CD4-positive, alpha-beta T cell treated with Interleukin-1 beta for 1 hour (primary cell): ENCODE measurements at places on chromosomes 11 and 22.

DNA sequence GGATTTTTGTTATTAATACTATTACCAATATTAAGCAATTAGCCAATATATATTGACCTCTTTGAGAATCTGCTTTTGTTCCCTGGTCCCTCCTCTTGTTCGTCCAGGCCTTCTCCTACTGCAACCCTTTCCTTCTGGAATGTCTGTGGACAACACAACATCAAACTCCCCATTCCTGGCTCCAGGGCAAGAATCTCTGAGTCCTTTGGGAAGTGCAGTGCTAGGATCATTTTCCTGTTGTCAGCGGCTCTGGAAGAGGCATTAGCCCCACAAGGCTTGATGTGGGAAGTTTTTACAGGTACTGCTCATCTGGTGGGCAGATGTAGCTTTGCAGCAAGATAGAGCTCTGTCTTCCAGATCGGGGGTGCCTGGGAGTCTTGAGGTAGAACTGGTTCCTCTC, 74.3 kb downstream of the RPUSD4 start:
- DNase-seq: no peak

- DNase-seq: no peak
Measured at GRCh38 chr11:33043221-33043830, 4.0 kb downstream of the TCP11L1 start.

GRCh38 chr11:17395978-17396377, 7.5 kb upstream of the KCNJ11 start:
- no peak for DNase-seq

DNA sequence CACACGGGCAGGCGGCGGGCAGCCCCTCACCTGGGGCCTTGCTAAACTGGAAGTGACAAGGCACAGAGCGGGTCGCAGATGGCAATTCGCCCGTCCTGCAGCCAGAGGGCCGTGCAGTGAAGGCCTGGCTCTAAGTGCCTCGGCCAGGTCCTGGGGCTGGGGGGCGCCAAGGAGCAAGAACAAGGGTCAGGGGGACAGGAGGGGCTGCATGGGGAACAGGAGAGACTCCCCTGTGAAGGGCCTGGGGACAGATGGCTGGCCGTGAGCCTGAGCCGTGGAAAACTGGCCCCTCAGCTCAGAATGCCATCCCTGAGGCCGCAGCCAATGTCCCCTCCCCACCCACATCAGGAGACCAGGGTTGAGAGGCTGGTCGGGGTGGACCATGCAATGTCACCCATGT, 60.0 kb downstream of the RTL6 start:
- DNase-seq: no peak

- DNase-seq: no peak
Measured at GRCh38 chr22:26170795-26171580, 1.7 kb downstream of the SEZ6L start.

- DNase-seq: no peak
Measured at GRCh38 chr11:64852804-64853509, 8.5 kb upstream of the CDC42BPG start.

DNA sequence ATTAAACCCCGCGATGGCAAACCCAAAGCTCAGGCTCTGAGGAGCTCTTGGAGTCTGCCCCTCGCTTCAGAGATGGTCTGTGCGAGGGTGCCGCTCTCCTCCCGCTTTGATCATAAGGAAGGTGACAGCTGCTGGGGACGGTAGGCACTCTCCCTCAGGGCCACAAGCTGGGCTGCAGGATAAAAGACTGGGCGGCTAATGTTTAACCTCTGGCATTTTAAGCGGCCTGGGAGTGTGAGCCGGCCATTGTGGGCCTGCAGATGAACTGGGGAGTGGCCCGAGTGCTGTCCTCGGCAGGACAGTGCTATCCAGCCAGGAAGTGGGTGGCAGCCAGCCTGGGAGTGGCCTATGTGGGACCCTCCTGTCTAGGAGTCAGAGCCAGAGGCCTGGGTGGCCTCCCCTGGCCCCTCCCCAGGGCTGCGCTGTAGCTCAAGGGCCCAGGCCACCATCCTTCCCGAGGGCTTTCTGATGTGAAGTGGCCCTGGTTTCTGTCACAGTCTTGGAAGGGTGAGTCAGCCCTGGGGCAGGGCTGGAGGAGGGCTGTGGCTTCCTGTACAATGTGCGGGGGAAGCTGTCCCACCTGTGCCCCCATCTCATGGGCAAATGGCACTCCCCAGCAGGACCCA, 58.7 kb upstream of the PRODH start:
- DNase-seq: no peak

DNA sequence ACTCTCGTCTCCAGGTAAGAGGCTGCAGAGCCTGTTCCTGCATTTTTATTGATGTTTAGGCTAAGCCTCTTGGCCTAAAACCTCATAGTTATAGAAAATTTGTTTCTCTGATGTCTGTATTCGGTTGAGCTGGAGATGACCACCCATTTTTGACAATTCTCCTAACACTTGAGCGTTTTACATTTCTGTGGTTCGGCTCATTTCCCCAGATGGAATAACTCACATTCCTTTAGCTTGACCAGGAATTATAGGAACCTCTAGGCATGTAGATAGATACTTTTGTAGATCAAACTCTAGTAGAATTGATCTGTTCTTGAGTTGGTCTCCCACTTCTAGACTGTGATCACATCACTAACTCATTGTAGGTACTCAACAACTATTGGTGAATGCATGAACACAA, 172.6 kb upstream of the CADM1 start:
- no peak for DNase-seq

- DNase-seq: no peak
Measured at GRCh38 chr11:120610111-120610510, 98.6 kb downstream of the GRIK4 start.

GRCh38 chr22:23553438-23553837, 26.7 kb downstream of the IGLL1 start:
- no peak for DNase-seq

GRCh38 chr11:6598555-6598954, 4.9 kb downstream of the RRP8 start:
- no peak for DNase-seq

- no peak for DNase-seq
Measured at GRCh38 chr11:5610446-5610845, 14.0 kb downstream of the TRIM6 start.

- no peak for DNase-seq
Measured at GRCh38 chr11:115226556-115226955, 277.7 kb downstream of the CADM1 start.

- DNase-seq: no peak
Measured at GRCh38 chr11:1395773-1396374, 6.1 kb downstream of the BRSK2 start.

GRCh38 chr22:45548991-45549761, 46.5 kb downstream of the FBLN1 start:
- no peak for DNase-seq

DNA sequence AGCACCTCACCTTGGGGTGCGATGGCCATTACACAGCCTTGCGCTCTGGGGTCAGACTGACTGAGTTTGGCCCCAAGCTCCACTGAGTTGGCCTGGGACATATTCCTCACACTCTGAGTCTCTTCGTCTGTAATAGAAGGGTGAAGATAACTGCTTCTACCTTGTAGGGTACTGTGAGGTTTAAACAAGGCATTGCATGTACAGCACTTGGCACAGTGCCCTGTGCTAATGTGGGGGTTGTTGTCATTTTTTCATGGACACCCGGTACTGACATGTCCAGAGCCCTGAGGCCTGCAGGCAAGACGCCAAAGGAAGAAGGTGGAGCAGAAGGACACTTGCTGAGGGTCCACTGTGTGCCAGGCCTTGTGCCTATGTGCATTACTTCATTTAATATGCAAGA, 50.7 kb downstream of the OTOG start:
- DNase-seq: no peak

- no peak for DNase-seq
Measured at GRCh38 chr11:2699185-2699530, 636 bp downstream of the KCNQ1OT1 start.

DNA sequence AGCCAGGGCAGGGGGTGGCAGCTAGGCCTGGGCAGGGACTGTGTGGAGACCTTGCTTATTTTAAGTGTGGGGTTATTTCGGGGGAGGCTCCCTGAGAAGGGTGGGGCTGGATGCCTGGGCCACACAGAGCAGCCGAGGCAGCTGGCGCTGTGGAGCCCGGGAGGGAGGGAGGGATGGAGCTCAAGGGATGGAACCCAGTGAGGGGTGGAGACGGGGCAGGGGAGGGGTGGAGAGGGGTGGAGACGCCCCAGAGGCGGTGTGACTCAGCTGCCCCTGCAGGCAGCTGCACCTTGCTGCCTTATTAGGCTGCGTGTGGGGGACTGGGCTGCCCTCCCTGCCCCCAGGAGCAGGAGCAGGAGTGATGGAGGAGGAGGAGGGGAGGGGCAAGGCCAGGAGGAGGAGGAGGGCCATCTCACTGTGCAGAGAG, 9.8 kb upstream of the TSSC4 start:
- DNase-seq: no peak

- DNase-seq: no peak
Measured at GRCh38 chr11:25876456-25876965, 455.4 kb upstream of the ANO3 start.

DNA sequence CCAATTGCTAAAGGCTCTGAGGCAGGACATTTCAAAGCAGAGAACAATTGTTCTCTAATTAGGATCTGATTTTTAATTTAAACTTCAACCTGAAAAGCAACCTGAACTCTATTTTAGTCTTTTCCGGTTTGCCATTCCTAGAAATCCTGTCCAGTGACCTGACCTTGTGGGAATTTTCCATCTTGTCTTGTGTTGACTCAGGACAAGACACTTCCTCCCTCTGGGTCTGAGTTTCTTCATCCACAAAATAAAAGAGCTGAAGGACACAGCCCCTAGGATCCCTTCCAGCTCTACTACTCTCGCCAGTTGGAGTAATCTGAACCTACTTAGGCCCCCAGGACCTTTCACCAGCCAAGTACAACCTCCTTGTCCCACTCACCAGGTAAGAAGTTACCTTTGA, 66.5 kb upstream of the POU2AF1 start:
- no peak for DNase-seq

DNA sequence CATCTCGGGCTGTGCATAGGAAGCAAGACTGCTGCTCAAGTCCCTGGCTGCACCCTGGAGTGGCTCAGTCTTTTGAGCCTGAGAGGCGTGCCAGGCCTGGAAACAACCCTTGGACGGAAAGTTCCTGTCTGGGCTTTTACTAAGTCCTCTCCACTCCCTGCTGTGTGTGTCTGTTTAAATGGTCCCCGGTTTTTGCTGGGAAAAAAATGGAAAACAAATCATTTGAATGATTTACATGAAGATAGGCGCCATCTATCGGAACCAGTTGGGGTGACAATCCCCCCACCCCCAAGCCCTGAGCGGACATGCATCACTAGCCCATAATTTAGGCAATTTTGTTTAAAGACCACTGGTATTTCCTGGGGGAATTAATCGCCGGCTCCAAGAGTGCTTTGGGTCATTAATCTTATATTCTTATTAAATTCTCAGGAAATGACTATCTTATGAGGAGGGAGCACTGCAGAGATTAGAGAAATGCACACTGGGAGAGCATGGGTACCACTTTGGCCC, 2.7 kb upstream of the GAB2 start:
- peak; percentile 37 for DNase-seq

GRCh38 chr11:69878927-69879728, 59.9 kb upstream of the FGF3 start:
- no peak for DNase-seq

GRCh38 chr22:43689356-43689755, 122.7 kb downstream of the EFCAB6 start:
- no peak for DNase-seq

DNA sequence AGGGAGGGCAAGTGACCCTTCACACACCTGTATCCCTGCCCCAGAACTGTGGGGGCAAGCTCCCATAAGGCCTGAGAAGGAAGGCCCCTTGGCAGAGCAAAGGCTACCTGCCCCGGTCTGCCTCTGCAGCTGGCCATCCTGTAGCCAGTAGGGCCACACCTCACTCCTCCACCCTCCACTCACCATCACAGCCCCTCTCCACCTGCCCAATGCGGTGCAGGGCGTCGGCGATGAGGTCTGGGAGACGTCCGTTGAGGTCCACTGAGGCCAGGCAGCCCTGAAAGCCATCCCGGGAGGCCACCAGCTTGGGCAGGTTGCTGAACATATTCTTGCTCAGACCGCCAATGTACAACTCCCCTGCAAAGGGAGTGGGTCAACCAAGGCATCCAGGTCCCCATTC, 57.5 kb downstream of the SLC22A12 start:
- no peak for DNase-seq

DNA sequence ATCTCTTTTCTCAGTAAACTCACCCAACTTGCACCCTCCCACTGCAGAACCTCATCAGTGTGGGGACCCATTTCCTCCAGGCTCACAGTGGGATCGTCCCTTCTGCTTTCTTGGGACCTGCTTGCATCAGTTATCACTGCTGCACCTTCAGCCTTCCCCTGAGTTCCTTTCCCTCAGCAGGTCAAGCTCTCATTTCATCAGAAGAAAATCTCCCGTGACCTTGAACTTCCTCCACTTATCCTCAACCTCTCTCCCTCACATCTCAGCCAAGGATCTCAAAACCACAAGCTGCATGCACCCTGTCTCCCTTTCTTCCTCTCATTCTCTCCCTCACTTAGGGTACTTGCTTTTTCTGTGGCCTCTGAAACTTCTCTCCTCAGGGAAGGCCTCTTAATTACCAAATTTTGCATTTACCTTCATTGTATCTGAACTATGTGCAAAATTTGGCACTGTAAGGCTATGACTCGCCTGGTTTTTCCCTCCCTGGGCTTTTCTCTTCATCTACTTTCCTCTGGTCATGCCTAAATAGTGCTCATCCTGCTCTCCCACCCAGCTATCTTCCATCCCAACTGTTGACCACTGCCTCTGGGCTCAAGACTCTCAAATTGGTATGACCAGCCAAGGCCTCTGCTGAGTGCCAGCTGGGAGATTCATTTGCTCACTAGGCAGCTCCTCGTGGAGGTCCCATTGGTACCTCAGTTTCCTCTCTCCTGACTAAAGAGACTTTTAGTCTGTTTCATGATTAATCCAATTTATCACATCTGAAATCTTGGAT, 2.7 kb upstream of the RCE1 start:
- DNase-seq: no peak

DNA sequence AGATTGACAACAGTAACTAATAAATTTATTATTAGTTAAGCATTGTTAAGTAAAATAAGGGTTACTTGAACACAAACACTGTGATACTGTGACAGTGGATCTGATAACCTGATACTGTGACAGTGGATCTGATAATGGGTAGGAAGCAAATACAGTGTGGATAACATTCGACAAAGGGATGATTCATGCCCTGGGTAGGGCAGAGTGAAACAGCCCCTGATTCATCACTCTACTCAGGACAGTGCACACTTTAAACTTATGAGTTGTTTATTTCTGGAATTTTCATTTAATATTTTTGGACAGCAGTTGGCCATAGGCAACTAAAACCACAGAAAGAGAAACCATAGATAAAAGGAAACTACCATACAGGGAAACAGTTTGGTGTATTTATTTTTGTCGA, 60.8 kb upstream of the CTSC start:
- no peak for DNase-seq

- DNase-seq: no peak
Measured at GRCh38 chr11:74672332-74672955, 58.8 kb downstream of the CHRDL2 start.

GRCh38 chr11:112211536-112211935, 14.7 kb upstream of the PTS start:
- no peak for DNase-seq

- DNase-seq: no peak
Measured at GRCh38 chr11:124898263-124898680, 607 bp upstream of the ROBO4 start.

- DNase-seq: no peak
Measured at GRCh38 chr11:75667255-75667830, 1.5 kb downstream of the MAP6 start.
